Cerebellar cortex (tissue), 1 donor: ENCODE measurements at places on chromosomes 3 and 15.

DNA sequence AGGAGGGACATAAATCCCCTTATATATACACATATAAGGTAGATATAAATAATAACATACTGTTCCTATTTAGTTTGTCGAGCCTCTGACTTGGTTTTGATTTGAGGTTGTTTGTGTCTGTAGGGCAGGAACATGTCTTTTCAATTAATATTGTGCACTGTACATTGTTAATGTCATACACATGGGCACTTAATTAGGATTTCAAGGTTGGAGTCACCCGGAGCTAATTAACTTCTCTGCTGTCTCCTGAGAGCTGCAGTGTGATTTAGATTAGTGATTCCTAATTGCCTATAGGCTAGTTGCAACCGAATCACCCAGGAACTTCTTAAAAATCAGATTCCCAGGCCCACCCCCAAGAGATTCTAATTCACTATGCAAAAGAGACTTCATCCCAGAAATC, 50.4 kb upstream of the FILIP1L start:
- DNase-seq = no peak

DNA sequence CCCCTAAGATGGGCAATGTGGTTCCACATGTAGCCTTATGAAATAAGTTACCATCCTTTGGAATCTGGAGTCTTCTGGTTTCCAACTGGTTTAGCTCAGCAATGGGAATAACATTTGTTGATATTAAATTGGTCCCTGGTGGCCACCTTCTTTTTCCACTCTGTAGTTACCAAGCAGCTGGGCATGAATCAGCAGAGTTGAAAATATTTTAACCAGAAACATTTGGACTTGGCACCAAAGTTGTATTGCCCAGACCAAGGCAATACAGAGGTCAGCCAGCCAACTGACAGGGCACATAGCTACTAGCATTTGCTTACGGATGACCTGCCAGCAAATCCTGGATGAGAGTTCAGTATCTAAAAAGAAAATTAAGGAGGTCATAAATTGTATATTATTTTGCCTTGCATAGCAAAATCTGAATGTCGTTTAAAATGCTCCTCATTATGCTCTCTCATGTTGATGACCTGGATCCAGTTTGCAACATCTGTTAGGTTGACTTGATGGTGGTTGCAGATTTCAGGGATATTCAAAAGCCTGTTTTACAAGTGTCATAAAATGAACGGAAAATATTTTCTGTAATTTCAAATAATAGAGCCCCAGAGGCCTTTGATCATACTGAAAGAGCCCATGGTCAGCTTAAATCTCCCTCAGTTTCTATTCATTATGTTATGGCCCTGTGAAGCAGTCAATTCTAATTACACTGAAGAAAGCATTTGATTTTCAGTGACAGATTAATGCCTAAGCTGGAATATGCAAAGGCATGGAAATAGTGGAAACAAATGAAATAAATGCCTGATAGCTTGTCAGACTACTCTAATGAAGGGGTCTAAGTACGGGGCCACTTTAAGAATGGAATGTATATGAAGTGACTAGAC, 54.6 kb downstream of the PPM1L start:
- no peak for DNase-seq

GRCh38 chr15:70609889-70610288, 153.5 kb downstream of the UACA start:
- no peak for DNase-seq

GRCh38 chr15:63212050-63213004, 22.9 kb downstream of the RAB8B start:
- DNase-seq = no peak

DNA sequence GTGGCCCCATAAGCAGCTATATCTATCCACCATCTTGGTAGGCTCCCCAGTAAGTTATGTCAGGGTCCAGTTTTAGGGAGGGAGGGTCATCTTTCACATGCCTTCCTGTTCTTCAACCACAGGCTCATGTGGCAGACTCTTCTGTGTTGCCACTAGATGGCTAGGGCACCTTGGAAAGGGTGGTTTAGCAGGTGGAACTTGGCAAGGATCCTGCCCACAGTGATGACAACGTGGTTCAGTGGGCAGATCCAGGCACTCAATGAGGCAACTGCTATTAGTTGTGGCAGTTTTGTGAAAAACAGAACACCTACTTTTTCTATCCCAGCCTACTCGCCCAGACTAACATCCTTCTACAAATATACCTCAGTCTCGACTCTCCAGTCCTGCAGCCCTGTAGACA, 7.2 kb upstream of the RBP1 start:
- no peak for DNase-seq

DNA sequence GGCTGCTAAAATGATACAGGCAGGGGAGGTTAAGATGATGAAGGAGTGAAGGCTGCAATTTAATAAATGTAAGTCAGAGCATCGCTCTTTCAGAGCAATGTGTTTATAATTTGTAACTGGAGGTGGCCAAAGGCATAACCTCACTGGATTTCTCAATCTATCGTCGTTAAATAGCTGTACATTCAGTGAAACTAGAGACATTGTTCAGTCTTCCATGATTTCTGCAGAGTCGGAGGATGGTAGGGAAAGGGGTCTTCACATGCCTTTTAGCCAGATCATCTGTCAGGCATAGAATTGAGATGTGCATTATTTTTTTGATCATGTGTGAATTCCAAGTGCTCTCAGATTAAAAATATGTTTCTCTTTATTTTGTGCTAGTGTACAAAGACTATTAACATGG, 315.4 kb downstream of the OXSM start:
- DNase-seq = no peak

- DNase-seq = no peak
Observed at GRCh38 chr15:71396536-71397125, 281.4 kb downstream of the THSD4 start.

GRCh38 chr3:184160456-184160855, 5.3 kb downstream of the DVL3 start:
- no peak for DNase-seq

- DNase-seq = no peak
Observed at GRCh38 chr15:61910839-61911369, 149.3 kb downstream of the VPS13C start.

GRCh38 chr3:127802606-127803005, 19.7 kb downstream of the MGLL start:
- DNase-seq = no peak

DNA sequence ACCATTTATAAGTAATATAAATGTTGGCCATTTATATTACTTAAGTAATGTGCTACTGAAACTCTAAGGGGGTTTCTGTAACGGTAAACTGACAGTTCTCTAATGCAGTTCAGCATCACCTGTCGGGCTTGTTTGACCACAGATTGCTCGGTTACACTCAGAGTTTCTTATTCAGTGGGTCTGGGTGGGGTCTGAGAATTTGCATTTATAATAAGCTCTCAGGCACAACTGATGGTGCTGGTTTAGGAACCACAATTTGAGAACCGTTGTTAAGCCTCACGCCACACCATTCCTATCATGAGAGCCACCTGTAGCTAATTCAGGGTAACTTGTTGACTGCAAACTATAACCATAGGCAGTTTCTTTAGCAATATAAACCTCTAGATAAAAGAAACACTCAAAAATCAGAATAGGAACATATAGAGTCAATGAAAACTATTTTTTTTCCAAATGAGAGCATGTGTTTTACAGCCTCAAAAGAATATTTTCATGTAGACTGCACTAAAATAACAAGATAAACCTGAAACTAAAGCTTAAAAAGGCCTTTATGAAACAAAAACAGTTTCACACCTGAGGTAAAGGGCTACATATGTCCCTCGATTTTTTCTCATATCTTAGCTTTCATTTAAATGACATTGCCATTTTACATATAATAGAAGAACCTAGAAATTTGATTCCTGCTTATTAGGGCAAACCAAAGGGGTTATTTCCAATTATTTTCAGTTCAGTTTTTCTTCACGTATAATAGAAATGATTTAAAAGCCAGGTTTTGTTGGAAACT, 604.8 kb downstream of the UNC13C start:
- no peak for DNase-seq

DNA sequence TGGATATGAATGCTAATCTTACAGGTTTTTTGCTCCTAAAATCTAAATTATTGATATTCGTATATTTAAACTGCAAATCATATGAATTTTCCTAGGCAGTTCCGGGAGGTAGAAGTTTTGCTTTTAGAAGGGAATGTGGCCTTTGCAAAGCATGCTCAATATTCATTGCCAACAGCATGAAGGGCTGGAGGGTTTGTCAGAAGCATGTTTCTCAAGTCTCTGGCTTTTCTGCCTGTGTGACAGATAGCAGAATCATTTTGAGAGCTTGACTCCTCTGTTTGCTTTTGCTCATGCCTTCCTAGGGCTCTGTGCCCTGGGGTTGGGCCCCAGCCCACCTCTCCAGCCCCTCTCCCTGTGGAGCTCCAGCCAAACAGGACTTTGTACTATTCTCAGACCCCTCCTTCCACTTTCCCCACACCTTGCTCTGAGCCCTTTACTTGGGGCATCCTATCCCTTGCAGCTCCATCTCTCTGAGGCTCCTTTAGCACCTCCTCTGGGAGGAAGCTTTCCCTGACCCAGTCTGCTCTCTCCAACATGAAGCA, 91.3 kb downstream of the ARNT2 start:
- no peak for DNase-seq

- peak; percentile 29 for DNase-seq
Observed at GRCh38 chr3:134351427-134351826, 22.8 kb downstream of the AMOTL2 start.

DNA sequence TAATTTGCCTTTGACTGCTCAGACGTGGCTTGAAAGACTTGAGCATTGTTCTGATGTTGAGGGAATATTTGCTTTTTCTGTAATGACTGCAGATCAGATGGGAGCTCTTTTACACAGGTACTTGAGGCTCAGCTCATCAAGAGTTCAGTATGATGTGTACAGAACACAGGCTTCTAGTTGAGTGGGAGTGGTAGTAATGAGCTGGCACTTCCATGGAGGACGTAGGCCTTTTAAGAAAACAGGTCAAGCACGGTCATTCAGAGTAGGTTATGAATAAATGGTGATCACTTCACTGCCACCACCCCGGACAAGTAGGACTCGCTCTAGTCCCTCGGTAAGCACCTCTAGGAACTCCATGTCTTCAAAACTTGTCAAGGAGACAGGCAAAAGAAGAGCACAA, 8.8 kb downstream of the EMC4 start:
- no peak for DNase-seq

DNA sequence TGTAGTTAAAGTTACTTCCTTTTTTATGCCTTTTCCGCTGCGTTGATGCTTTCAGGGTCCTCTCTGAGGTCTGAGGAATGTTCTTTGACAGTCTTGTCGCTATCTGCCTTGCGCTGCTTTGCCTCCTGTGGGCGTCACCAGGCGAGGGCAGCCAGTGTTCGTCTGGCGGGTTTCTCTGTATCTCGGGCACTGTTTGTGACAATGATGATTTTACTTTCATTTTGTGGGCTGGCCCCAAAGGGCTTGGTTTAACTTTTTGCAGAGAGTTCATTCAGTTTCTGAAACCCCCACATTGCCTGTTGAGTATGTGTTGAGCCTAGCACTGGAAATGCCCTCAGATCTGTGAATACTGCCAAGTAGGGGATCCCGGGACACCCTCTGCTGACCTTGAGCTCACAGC, 24.6 kb upstream of the SACM1L start:
- DNase-seq = no peak

- peak; percentile 68 for DNase-seq
Observed at GRCh38 chr3:39000008-39000450, 51.7 kb downstream of the SCN11A start.

DNA sequence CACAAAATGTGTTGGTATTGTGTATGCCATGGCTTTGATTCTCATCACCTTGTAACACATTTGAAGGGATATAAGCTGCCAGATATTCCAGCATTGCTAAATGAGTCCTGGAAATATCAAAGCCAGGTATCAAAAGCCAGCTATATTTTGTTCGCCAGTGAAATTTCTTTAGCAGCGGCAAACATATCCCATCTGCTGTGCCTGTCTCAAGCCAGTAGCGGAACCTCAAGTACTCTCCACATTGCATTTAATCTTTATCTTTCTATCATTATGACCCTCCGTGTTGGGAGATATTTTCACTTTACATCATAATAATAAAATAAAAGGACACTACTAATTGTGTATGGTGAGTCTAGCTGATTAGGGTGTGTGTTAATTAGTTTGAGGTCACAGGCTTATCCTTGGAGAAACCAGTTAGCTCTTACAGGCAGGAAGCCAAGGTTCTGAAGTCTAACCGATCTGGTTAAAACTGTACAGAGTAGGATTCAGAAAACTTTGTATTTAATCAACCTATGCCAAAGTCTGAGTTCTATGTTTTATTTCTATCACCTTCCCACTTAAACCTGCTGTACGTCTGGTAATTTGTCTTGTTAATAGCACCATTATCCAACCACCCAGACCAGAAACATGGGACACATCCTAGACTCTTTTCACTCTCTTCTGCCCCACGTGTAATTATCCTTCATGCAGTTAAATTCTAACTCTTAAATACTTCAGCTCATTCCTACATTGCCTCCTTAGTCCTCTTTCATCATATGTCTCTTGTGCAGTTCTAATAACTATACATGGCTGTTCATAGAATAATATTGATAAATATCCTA, 14.5 kb downstream of the TIPARP start:
- no peak for DNase-seq
